ENCODE measurements at places on chromosomes 13 and 19. TPM values are rescaled to one million over a fixed set of nuclear protein-coding genes. Genes with fewer than 3 reads are reported as not detected.

SIAH3 gene
- 2.6 TPM for total RNA-seq

MYBPC2 gene
- not detected for total RNA-seq

COL5A3 gene
- 0.05 TPM for total RNA-seq

ATP7B gene
- total RNA-seq, result 1.3 TPM

WDR62 gene
- 2.9 TPM for total RNA-seq

GZMM gene
- total RNA-seq, result 31.5 TPM

DHDH gene
- total RNA-seq, result 1.6 TPM

SMIM24 gene
- 1.8 TPM for total RNA-seq

MISP3 gene
- 0.58 TPM for total RNA-seq

DNA sequence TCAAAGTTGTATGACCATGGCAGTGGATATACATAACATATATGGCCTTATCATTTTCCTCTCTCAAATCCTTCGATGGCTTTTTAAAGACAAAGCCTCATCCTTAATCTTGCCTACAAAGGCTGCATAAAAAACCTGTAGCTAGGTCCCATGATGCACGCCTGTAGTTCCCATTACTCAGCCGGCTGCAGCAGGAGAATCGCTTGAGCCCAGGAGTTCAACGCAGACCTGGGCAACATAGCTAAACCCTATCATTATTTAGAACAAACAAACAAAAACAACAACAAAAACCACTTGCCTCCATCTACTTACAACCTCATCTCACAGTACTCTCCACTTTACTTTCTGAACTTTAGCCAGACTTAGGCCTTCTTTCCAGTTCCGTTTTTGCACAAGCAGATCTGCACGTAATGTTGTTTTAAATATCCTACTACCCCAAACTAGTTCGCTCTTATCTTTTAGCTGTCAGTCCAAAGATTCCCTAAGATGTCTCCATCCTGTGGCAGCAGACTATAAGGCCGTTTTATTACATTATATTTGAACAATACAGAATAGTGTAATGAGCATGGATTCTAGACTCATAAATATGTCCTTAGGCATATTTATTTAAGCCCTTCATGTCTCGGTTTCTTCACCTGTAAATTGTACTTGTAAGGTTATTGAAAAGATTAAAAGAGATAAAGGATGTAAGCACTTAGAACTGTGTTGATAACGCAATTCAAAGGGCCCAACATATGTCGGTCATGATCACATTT lies 969 bp upstream of the POMP start:
- DNase-seq, result peak; percentile 11

GRCh38 chr19:49871349-49871985 lies 4.1 kb upstream of the PNKP start:
- no peak for DNase-seq

GRCh38 chr13:25867038-25867437 lies 184.8 kb downstream of the SHISA2 start:
- no peak for DNase-seq

DNA sequence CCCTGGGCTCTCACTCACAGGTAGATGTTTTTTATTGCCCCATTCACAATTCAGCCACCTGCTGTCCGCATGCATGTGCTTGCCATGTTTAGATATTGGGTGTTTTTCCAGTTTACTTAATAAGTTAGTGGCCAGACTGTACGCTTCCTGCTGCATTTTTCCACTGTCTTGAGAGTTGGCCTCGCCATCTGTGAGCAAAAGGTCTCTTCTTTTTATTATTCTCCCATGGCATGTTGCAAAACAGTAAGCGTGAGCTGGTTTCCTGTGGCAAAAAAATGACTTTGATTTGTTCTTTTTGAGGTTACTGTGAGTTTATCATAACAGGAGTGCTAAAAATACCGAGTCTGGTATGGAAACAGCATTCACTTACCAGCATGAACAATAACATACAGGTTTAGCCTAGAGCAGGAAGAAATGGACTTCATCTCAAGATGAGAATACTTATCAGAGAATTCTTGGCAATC lies 46.0 kb downstream of the SAE1 start:
- no peak for DNase-seq

DNA sequence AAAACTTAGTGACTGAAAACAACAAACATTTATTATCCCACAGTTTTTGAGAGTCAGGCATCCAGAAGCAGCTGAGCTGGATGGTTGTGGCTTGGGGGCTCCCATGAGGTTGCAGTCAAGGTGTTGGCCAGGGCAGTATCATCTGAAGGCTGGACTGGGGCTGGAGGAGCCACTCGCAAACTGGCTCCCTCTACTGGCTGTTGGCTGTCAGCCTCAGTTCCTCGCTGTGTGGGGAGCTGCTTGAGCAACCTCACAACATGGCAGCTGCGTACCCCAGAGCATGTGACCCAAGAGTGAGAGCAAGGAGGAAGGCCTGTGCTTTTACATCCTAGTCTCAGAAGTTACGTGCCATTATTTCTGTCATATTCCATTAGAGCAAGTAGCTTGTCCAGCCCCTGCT lies 9.7 kb downstream of the YJU2 start:
- DNase-seq, result no peak

GRCh38 chr13:64871742-64872141 lies 2358.4 kb downstream of the PCDH9 start:
- DNase-seq, result no peak

DNA sequence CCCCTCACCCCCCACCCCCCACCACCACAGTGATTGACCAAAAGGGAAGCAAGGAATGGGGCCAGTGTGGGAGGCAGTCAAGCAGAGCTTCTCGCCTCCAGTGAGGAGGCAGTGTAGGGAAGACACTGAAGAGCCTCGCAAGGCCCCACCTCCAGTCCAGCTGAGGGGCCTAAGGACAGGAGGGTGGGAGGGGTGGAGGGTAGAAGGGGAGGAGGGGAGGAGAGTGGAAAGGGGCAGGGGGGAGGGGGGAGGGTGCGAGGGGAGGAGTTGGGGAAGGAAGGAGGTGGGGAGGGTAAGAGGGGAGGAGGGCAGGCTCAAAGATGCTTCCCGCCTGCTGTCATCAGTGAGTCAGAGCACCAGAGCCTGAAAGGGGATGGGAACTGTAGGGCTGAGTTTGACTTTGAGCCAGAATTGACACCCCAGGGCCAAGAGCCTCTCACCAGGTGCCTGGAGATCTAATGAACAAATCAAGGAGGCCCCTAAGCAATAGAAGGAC lies 786.2 kb downstream of the UQCRFS1 start:
- no peak for DNase-seq

DNA sequence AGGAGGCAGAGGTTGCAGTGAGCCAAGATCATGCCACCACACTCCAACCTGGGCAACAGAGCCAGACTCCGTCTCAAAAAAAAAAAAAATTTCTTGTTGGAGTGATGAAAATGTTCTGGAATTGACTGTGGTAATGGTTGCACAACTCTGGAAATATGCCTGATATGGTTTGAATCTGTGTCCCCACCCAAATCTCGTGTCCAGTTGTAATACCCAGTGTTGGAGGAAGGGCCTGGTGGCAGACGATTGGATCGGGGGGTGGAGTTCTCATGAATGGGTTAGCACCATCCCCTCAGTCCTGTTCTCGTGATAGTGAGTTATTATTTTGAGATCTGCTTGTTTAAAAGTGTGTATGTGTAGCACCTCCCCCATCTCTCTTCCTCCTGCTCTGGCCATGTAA lies 41.1 kb upstream of the MAP3K10 start:
- DNase-seq, result no peak

GRCh38 chr19:29239213-29239776 lies 26.3 kb upstream of the UQCRFS1 start:
- no peak for DNase-seq

GRCh38 chr19:6710273-6711077 lies 10.0 kb downstream of the C3 start:
- DNase-seq, result no peak

DNA sequence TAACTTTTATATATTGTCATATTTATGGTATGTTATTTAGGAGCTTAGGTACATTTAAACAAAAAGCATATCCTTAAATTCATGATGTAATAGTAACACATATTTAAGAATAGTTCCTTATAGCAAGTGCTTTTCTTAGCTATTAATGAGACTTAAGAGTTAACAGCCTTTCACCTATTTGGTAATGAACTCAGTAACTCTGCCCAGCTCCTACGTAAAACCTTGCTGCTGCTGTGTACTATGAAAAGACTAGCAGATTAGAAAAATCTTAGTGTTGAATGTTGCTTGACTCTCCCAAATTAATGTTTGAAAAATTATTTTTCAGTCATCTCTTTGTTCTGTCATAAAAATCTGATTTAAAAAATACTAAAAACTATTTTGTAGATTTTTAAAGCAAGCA lies 6.9 kb downstream of the GPR180 start:
- DNase-seq, result no peak

GRCh38 chr13:37364956-37365355 lies 233.6 kb downstream of the POSTN start:
- DNase-seq, result no peak

- no peak for DNase-seq
These were observed 255.2 kb downstream of the ITGBL1 start for GRCh38 chr13:101707659-101708058.

DNA sequence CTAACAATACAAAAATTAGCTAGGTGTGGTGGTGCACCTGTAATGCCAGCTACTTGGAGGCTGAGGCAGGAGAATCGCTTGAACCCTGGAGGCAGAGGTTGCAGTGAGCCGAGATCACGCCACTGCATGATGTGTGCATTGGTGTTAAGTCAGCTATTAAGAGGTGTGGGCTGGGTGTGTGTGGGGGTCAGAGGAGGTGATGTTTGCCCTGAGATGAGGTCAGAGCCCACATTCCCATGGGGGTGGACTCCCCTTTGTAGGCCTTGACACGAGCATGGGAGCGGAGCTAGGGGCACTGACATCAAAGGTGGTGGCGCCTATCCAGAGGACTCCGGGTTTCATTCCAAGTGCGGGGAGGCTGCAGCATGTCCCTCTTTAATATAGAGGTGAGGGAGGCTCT lies 34.6 kb upstream of the LDLR start:
- DNase-seq, result no peak

DNA sequence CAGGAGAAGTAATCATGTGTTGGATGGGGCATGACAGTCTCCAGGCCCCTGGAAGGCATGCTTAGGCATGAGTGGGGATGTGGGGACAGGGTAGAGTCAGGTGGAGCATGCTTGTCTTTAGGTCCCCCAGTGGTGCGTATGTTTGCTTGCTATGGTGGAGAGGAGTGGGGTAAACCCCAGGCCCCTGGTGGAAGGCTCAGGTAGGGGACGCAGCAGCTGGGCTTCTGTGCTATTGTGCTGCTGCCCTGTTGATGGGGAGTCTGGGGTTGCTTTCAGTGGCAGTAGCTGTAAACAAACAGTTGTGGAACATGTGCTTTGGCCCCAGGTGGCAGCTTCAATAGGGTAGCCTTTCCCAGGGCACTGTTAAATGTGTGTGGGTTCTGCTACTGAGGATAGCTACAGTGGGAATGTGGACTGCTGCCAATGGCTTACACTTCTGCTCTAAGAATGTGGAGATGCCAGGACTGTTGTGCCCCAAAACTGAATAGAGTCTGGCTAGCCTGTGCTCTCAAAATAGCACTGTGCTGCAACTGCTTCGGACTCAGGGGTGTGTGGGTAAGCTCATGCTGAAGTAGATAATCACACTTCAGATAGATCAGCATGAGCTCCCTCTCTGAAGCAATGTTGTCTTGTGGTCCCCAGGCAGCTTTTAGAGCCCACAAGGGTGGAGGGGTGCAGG lies 1257.3 kb downstream of the DIAPH3 start:
- no peak for DNase-seq

GRCh38 chr19:29795461-29796172 lies 16.2 kb upstream of the CCNE1 start:
- DNase-seq, result no peak

- DNase-seq, result no peak
These were observed 5.4 kb upstream of the ZNF225 start for GRCh38 chr19:44107751-44108150.

DNA sequence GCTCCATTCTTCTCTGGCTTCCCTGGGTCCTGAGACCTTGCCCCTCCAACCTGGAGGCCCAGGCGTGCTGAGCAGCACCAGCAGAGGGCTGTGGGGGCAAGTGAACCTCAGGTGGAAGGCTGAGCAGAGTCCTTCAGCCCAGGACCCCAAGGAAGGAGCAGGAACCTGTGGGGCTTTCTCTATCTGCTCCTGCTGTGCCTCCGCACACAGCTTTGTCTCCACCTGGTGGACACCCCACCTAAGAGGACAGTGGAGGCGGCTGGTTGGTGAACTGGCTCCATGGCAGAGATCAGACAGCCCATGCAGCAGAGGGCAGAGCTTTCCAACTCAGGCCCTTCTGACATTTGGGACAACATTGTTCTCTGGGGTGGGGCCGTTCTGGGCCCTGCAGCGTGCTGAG lies 19.7 kb downstream of the ZFR2 start:
- no peak for DNase-seq

GRCh38 chr13:33612641-33613638 lies 205.0 kb upstream of the RFC3 start:
- DNase-seq, result no peak

DNA sequence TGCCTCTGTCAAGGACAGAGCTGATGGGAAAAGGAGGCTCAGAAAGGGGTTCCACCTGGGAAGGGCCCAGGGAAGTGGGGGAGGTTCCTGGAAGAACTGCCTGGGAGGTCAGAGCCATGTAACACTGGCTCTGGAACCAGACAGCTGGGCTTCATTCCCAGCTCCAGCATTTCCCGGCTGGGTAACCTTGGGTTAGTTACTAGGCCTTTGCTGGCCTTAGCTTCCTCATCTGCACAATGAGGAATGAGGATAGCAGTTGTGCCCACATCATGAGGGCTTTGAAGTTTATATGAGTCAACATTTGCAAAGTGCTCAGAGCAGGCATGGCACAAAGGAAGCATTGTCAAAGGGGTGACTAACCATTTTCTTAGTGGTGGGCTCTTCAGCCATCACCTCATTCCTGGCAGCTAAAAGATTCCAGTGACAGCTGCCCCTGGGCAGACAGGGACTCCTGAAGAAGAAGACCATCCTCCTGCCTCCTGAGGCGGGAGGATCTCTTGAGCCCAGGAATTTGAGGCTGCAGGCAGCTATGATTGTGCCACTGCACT lies 1.7 kb upstream of the DNAJB1 start:
- DNase-seq, result no peak

DNA sequence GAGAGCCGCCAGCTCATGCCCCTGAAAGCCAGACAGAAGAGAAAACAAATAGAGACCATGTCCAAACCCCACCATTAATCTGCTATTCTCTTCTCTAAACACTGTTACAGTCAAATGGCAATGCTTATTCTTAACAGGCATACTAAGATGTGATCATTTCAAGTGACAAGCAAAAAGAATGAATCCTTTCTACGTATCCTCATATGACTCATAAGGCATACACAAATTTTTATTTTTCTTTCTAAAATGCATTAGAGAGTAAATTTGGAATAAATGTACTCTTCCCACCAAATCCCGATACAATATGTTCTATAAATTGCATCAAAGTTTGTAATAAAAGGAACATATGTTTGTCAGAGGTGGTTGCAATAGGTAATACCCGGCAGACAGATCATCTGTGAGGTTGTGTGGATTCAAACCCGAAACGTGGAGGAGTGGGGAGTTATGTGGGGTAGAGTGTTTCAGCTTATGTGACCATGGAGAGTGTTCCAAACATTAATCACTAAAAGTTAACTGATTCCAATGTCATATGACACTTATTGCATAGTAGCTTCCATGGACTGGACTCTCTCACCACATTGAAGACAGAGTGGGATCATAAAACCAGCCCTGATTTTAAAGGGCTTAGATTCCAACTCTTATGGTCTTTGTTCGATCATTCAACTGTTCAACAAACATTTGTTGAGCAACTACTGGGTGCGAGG lies 213.1 kb downstream of the DCLK1 start:
- DNase-seq, result no peak

Measured in naive thymus-derived CD4-positive, alpha-beta T cell (primary cell).